ENCODE measurements at places on chromosomes 1 and 21. TPM values are rescaled to one million over a fixed set of nuclear protein-coding genes. Genes with fewer than 3 reads are reported as not detected.

GRCh38 chr1:49051647-49052046 is 275.0 kb upstream of the BEND5 start:
- no peak for DNase-seq

DNA sequence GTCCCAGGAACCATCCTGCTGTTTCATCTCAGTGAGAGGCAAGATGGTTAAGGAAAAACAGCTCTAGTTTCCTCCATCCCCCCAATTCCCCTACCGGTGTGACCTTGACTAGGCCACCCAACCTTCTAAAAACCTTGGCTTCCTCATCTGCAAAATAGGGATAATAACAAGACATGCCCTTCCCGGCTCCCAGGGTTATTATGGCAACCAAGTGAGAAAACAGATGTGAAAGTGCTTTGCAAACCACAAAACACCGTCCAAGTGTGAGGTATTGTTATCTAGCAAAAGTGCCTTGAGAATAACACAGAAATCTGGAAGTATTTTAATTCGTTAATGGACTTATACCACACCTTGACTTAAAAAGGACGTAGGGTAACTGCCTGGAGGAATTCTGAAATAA is 62.7 kb downstream of the ITPKB start:
- peak; percentile 20 for DNase-seq

DNA sequence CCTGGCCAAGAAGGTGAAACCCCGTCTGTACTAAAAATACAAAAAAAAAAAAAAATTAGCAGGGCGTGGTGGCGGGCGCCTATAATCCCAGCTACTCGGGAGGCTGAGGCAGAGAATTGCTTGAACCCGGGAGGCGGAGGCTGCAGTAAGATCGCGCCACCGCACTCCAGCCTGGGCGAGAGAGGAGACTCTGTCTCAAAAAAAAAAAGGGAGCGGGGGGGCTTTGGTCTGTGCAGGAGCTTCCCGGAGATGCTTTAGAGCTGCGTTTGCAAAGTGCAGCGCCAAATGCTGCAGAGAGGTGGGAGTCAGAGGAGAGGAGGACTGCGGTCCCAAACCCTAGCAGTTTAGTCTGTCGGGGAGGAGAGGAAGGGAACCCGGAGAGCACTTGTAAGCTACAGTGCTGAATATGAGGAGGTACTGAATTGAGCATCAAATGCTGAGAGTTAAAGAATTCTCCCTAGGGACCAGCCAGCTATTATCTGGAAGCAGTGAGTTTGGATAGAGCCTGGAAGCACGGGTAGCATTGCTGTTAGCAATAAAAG is 569 bp downstream of the FALEC start:
- DNase-seq: no peak

- no peak for DNase-seq
These were observed 172.8 kb downstream of the PTGER3 start for GRCh38 chr1:70874818-70875217.

GRCh38 chr21:37475186-37475868 is 108.8 kb downstream of the DYRK1A start:
- no peak for DNase-seq

GRCh38 chr1:221366495-221367110 is 375.3 kb downstream of the DUSP10 start:
- DNase-seq: peak; percentile 3

- DNase-seq: no peak
These were observed 16.8 kb upstream of the PRDM2 start for GRCh38 chr1:13683206-13683605.

- peak; percentile 15 for DNase-seq
These were observed 46.1 kb upstream of the RBM34 start for GRCh38 chr1:235207209-235207565.

RAB29 gene
- 15.1 TPM for total RNA-seq

EPS15 gene
- 25.9 TPM for total RNA-seq
